NCI-H226 (cell line): ENCODE measurements at places on chromosomes 2 and 18.

DNA sequence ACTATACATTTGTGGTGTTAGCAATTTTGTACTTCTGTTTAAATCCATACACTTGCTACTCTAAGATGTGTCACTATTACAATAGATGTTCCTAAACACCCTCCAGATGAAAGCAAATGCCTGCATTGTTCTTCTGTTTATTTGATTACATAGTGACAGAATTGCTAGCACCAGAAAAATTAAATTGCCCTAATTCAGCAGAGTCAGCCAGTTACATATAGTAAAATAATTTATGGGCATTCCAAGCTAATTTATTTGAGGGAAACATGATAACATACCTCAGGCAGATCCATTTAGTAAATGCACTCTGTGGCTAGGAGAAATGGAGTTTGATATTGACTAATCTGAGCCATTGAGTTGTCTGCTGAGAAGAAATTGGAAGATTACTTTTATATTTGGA, 347.1 kb upstream of the FSIP2 start:
- DNase-seq, result no peak

DNA sequence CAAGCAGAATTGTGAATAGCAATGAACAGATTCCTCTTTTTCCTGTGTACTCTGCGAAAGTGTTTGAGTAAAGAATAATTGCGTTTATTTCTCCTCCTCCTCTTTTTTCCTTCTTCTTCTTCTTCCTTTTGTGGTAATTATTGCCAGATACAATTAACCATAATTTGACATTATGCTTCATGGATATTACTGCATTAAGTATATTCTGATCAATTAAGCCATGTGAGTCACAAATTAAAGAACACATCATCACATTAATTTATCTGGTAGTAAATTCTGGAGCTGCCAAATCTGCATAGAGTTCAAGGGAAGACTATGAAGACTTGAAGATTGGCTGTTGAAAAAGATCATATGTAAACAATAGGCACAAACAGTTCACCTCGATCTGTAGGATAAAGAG, 72.9 kb upstream of the TFPI start:
- DNase-seq, result no peak

- no peak for DNase-seq
Observed at GRCh38 chr2:223832241-223832903, 5.0 kb downstream of the AP1S3 start.

- no peak for DNase-seq
Observed at GRCh38 chr18:23438608-23439366, 14.3 kb upstream of the RIOK3 start.

GRCh38 chr18:36471393-36471792, 173.9 kb downstream of the FHOD3 start:
- no peak for DNase-seq
